NCI-H526 treated with DMSO at 0.1 percent for 48 hours (cell line): ENCODE measurements at places on chromosomes 3 and 15.

DNA sequence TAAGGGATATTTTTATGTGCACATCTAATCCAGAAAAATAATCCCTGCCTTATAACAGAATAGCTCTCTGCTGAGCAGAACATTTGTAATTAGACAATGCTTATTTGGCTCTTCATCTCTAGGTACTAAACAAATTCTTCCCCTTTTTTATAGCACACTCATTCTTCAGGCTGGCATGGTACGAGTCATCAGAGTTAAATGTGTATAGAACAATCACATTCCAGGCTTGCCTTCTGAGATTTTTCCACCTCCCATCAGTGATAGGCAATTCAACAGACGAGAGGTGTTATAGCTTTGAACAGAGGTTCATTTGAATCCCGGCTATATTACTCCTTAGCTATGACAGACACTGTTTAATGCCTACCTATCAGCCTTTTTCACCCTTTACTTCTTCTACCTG lies 21.4 kb upstream of the SPPL2A start:
- no peak for DNase-seq

DNA sequence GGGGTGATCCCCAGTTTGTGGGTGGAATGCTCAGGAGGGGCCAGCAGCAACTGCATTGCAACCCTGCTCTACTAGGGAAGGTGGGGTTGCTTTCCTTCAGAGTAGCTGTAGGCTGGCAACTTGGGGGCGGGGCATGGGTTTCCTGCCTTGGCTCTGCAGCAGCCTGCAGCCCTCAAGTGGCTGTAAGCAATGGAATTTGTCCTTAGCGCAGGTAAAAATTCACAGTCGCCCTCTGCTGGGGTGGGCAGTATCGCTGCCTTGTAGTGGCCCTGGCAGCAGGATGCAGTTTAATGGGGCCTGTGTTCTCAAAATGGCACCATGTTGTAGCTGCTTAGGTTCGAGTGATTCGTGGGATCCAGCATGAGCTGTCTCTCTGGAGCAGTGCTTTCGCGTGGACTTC lies 29.8 kb downstream of the STT3B start:
- no peak for DNase-seq

DNA sequence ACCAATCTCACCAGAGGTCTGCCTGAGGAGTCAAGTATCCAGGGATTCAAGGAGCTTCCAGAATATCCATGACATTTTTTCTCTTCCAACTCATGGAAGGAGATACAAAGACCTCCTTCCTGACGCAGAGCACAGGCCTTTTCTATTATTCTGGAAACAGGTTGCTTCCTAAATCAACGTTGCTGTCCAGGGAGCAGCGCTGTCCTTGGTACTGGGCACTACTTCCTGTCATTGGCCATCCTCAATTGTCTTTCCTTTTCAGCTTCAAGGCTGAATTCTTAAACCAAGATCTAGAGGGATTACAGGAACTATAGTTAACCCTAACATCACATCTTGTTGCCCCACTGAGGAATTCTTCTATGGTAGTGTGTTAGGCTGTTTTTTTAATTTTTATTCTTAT lies 50.4 kb upstream of the TBC1D21 start:
- no peak for DNase-seq

DNA sequence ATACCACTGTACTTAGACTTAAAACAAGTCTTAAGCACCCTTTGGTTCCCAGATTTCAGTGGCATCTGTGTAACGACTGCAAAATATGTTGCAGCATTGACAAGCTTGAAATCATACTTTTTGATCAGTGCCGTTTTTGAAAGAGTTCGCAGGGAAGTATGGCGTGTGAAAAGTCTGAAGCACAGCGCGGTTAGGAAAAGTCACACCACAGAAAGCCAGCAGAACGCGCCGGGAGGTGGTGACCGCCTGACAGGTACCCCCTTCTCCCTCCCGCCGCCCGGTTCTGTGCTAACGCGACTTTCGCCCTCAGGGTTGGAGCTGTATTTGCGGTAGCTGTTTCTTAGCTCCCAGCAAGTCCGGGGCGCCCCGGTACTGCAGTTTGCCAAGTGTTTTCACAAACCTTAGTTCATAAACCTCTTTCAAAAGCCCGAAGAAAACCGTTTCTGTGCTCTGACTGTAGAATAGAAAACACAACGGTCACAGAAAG lies 481 bp upstream of the CRYBG3 start:
- no peak for DNase-seq

- peak; percentile 82 for DNase-seq
These were observed 1.2 kb upstream of the PDE8A start for GRCh38 chr15:84980196-84981053.

- DNase-seq, result no peak
These were observed 33.0 kb downstream of the NME9 start for GRCh38 chr3:138296639-138297038.

DNA sequence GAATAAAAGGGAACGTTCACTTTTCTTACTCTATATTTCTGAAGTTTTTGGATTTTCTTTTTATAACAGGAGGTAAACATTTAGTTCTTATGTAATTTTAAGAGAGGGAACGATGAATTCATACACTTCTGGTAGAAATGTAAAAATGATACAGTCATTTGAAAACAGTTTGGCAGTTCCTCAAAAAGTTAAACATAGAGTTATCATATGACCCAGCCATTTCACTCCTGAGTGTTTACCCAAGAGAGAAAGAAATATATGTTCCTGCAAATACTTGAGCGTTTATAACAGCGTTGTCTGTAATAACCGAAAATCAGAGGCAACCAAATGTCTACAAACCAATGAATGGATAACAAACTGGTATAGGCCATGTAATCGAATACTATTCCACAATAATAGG lies 20.8 kb upstream of the CCR9 start:
- DNase-seq, result no peak

DNA sequence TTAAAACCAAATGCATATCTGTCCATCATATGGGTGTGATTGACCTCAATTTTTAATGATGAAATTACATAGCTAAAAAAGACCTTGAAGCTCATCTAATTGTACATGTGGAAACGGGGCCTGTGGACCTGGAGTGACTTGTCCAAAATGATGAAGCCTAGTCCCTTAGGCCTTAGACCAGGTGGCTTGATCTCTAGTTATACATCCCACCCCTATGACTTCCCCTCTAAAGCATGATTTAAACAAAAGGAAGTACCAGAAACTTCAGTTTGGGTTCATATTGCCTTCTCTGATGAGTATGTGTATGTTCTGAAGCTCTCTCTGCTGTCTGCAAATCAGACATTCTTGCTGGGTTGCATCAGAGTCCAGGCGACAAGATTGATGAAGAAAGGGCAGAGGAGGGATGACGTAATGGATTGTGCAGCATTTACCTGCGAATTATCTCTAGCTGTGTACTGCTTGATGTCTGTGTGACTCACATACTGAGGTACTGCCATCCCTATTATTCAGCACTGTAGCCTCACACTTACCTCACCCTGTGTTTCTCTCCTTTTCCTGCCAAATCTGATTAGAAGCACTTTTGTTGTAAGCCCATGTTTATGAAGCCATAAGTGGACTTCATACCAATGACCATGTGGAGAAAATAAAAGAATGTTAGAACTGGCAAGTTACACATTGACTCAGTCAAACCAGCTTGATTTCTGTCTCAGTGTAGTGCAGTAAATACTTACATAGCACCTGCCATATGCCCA lies 111.5 kb downstream of the FILIP1L start:
- no peak for DNase-seq

GRCh38 chr3:29011966-29012365 lies 268.9 kb upstream of the RBMS3 start:
- no peak for DNase-seq

DNA sequence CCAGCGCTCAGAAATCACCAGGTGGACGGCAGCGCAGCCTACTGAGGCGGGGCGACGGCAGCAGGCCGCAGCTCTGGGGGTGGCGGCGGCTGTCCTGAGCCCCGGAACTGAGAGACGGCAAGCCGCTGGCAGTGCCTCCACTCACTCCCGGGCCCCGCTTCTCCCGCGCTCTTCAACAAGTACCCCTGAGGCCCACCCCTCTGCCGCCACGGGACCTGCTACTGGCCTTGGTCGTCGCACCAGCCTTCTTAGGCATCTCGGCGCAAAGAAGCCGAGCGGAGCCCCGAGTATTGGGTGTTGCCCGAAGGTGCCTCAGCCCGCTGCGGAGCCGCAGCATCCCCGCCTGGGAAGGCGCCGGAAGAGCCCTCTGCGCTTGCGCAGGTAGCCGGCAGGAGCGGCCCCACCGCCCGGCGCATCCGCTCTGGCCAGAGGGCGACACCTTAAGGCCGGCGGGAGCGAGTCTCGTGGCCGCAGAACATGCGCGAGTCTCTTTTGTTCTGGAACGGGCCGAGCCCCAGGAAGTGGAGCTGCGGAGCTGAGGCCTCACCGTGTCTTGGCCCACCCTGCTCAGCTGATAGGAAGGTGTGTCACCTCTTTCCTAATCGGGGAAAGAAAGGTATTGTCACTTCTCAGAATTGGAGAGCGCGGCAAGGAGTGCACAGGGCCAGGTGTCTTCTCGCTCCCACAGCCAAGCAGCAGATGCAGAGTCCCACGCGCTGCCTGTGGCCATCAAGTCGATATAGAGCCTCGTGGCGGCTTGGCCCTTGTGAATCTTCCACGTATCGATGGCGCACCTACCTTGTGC lies at the start of gene C15orf40:
TSS of gene C15orf40 (minus strand) at position 369 of the 805 bp plus-strand sequence. CDS start at position 337, 32 bp downstream.
- DNase-seq, result peak; percentile 74

DNA sequence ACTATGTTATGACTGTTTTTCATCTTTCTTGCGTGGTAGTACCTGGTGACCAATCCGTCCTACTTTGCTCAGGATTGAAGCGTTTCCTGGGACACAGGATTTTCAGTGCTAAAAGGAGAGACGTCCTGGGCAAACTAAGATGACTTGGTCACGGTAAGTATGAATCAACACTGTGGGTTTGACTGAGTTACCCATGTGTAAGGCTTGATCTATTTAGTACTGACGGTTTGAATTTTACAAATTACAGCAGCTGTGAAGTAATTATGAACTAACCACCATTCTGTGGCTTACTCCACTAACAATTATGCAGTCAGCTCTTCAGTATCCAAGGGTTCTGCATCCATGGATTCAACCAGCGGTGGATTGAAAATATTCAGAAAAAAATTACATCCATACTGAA lies 172.9 kb upstream of the FEZF2 start:
- DNase-seq, result no peak

DNA sequence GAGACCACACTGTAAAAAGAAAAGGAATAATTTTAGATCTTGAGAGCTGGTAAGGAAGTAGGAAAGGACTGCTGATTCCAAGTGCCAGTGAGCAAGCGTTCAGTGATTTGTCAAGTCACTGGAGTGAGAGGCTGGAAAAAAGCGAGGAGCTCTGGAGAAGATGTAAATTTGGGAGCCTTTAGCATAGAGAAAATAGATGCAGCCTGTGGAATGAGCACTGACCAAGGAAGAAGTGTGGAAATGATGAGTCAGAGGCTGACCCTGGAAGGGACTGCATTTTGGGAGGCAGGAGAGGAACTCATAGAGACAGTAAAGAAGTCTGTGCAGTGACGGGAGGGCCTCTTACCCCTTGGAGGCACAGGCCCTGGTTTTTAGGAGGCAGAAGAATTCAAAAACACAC lies 17.1 kb upstream of the ABTB1 start:
- DNase-seq, result no peak

- no peak for DNase-seq
These were observed 9.8 kb upstream of the SLC6A1 start for GRCh38 chr3:10982782-10983181.

DNA sequence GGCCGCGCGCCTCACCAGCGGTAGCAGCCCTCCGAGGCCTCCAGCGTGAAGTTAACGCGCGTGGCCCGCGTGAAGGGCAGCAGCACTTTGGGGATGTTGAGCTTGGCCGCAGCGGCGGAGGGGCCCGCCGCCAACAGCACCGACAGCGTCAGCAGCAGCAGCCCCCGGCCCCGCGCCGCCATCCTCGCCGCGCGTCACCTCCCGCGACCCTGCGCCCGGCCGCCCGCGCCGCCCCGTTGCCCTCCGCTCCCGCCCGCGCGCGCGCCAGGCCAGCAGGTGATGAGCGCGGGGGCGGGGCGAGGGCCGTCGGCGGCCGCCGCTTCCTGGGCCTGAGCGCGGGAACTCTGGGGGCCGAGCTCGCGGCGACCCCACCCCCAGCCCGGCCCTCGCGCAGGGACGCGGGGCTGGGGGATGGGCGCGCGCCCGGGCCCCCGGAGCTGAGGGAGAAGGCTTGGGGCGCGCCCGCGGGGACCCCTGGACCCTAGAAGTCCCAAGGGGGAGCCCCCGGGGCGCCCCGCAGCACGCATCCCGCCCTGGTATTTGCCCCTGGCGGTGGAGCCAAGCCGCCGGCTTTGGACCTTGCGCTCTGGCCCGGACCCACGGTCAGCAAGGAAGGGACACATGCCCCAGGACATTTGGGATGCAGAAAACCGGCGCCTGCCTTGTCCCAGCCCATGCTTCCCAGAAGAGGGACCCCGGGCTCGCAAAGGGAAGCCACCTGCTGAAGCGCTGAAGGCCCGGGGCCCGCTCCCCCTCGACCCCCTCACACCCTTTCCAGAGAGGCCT lies at the start of gene NUP210:
TSS of gene NUP210 (minus strand) at position 278 of the 786 bp plus-strand sequence. CDS start at position 182, 96 bp downstream.
- peak; percentile 58 for DNase-seq

DNA sequence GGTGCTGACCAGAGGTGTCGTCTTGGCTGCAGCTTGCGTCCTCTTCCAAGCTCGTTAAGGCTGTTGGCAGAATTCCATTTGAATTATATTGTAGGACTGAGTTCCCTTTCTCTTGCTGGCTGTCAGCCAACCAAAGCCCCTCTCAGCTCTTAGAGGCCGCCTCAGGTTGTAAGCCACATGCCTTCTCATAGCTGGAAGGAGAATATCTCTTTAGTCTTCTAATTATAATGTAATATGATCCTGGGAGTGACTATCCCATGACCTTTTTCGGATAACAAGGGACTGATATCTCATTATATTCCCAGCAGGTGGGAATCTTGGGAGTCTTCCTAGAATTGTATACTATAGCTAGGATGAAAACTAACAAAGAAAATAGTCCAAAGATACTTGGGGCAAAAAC lies 4.8 kb downstream of the SCG5 start:
- DNase-seq, result peak; percentile 81

GRCh38 chr3:97882975-97883598 lies 61.3 kb downstream of the CRYBG3 start:
- peak; percentile 69 for DNase-seq

DNA sequence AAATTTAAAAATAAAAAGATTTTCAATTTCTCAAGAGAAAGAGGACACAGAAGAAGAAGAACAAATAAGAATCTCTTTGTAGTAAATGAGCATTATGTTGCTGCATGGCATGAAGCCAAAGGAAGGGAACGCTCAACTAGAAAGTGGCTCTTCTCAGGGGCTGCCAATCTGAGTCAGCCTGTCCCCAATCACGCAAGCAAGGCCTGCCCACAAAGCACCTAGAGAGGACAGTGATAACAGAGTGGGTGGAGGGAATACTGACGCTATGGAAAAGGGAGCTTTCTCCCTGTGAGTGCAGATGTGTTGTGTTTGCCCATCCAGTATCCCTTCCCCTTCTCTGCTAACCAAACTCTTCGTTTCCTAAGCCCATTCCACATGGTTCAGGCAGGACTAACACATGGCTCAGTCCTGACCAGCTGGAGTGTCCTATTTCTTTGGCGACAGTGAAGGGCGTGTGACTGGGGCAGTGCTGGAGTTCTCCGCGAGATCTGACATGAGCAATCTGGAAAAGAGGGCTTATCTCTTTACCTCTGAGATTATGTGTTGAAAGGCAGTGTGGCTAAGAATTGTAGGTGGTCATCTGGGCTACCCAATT lies 14.2 kb downstream of the FBN1 start:
- DNase-seq, result no peak

- no peak for DNase-seq
These were observed 90.2 kb upstream of the SLC6A11 start for GRCh38 chr3:10725846-10726245.
